ENCODE measurements at places on chromosomes 4 and X.

DNA sequence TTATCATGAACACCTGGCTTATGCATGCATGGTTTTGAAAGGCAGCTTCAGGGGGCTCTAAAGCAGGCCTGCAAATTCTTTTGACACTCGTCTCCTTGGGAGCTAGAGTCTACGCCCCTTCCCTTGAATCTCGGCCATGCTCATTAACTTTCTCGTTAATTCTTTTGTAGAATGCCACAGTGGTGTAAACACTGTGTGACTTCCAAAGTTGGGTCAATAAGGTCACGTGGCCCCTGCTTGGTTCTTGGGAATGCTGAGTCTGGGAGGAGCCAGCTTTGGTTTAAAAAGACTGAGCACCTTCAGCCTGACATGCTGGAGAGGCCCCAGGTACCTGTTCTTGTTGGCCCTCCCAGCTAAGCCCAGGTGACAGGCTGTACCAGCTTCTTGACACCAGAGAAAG is 228.4 kb downstream of the DHRSX start:
- no peak for DNase-seq

GRCh38 chrX:16711893-16712547 is 449 bp downstream of the CTPS2 start:
- DNase-seq: no peak

GRCh38 chr4:102358128-102358527 is 12.8 kb upstream of the SLC39A8 start:
- DNase-seq: no peak

- no peak for DNase-seq
Observed at GRCh38 chr4:169428376-169428775, 157.6 kb upstream of the SH3RF1 start.

- DNase-seq: no peak
Observed at GRCh38 chrX:153638436-153639176, 8.4 kb upstream of the DUSP9 start.

DNA sequence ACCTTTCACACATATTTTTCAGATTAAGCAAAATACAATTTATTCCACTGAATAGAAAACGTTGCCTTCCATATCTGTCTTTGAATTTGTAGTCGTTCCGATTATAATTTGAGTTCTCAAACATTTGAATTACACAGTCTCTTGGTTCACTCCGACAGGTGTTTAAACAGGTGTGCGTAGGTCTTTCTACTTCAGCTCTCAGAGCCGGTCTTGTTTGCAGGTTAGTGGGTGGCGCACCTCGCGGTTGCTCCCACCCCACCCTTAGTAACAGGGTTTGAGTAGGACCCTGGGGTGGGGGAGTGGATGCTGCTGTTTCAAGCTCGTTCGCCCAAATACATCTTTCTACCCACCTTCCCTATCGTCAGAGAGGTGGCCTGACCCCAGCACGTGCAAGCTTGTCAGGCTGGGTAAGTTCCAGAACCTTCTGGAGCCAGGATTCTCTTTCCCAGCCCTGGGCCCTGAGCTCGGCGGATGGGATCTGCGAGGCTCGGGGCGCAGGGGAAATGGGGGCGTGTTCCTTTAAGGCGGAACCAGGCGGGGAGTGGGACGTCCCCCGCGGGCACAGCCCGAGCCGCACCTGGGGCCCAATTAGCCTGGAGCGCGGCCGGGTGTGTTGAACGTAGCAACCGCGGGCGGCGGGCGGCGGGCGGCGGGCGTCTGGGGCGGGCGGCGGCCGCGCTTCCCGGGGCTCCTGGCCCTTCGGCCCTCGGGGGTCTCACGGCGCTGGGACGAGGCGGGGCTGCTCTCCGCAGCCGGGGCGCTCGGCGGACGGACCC is at the start of gene FAM149A:
FAM149A (plus strand) TSS at position 591 of the 776 bp plus-strand sequence.
- DNase-seq: peak; percentile 47

DNA sequence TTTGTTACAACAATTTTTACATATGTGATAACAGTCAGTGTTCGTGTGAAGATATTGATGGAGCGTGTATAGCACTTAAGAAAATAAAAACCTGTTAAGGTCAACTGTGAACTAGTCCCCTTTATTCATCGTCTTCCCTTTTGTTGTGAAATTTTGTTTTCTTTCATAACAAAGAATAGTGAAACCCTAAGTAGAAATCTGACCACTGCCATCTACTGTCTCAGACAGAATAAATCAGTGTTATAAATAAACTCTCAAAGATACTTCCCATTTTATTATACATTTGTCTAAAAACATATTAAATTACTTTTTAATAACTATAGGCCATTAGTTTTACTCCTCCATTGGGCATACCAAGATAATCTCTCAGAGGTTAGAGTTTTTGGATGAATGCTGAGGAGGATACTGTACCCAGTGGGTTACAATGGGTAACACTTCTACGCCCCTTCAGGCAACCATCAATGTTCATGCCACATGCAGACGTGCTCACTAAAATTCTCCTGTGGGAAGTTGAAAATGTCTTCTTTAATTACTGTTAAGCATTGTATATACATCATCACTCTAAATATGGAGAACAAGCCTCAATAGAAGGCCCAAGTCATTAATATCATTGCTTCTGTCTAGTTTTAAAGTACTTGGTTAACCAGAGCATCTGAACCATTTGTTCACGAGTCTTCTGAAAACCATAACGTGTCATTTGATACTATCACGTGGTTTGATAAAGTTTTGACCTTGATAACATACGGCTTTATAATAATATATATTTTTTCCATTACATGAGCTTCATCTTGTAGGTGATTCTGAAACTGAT is 171.2 kb downstream of the TMA16 start:
- DNase-seq: no peak

- peak; percentile 10 for DNase-seq
Observed at GRCh38 chrX:46686003-46686645, 72.8 kb downstream of the SLC9A7 start.

DNA sequence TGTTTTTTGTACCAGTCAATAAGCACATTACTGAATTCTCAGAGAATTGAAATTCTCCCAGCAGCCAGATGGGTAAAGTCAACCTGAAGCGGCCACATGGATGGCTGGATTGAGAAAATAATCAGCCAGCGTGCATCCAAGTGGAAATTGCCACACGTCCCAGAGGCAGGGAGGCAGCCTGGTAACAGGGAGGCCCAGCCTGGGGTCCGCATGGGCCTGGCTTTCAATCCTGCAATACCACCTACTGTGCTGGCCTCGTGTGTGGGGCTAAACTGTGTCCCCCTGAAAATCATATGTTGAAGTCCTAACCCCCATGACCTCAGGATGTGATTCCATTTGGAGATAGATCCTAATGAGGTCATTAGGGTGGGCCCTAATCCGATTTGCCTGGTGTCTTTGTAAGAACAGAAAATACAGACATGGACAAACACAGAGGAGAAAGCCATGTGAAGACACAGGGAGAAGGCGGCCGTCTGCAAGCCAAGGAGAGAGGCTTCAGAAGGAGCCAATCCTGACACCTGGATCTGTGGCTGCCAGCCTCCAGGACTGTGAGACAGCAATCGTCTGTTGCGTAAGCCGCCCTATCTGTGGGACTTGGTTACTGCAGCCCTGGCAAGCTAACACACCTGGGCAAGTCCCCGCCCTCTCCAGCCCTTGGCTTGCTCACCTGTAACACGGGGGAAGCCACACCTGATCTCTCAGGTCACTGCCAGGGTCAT is 90.3 kb downstream of the JAKMIP1 start:
- DNase-seq: no peak
